ENCODE measurements at places on chromosomes 7 and 10.

GRCh38 chr7:112052993-112053736 lies 153.0 kb downstream of the DOCK4 start:
- no peak for DNase-seq

DNA sequence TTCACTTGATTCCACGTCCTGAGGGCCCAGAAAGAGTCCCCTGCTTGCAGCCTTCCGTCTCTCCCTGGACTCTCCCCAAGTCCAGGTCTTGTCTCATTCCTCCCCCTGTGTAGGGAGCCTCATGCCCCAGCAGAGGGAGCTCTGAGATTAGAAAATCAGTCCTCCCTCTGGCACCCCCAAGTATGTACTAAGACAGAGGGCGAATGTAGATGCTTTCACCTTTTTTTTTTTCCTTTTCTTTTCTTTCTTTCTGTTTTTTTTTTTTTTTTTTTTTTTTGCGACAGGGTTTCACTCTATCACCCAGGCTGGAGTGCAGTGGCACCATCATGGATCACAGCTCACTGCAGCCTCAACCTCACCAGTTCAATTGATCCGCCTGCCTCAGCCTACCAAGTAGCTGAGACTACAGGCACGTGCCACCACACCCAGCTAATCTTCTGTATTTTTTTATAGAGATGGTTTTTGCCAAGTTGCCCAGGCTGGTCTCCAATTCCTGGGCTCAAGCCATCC lies 10.3 kb downstream of the SFXN3 start:
- peak; percentile 57 for DNase-seq

GRCh38 chr7:26789481-26790184 lies 74.8 kb downstream of the SKAP2 start:
- DNase-seq: no peak

- DNase-seq: no peak
Observed at GRCh38 chr7:46848944-46849343, 733.0 kb downstream of the TNS3 start.

GRCh38 chr7:51543801-51544553 lies 227.4 kb upstream of the COBL start:
- DNase-seq: no peak
